ENCODE measurements at places on chromosomes 11 and 22.

DNA sequence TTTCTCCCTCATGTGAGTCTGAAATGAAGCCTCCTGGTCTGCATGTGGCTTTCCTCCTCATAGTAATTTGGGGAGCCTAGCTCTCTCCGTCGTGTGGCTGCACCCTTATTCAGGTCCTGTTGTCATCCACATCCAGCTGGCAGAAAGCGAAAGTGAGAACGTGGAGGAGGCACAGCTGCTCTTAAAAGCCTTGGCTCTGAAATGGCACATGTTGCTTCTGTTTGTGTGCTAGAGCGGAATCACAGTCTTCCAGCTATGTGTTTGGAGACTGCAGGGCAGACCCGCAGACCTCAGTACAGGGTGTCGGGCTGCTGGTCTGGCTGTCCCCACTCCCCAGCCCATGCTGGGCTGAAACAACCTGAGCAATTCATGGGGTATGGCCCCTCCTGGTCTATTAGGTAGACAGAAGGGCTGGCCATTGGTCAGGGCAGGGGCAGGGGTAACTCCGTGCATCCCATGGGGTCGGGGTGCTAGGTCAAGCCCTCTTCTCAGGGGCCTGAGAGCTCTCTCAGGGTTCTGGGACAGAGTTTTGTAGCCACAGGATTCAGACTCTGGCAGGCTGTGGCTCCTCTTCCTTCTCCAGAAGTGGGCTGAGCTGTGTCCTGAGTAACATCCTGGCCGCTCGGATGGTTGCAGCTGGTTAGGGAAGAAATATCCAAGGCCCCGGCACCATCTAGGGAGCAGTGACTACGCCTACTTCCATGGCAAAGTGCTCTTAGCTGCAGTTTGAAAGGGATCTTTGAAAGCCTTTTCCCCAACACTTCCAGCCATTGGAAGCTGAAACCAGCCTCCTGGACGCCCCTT is 50.6 kb downstream of the C11orf96 start:
- no peak for DNase-seq

DNA sequence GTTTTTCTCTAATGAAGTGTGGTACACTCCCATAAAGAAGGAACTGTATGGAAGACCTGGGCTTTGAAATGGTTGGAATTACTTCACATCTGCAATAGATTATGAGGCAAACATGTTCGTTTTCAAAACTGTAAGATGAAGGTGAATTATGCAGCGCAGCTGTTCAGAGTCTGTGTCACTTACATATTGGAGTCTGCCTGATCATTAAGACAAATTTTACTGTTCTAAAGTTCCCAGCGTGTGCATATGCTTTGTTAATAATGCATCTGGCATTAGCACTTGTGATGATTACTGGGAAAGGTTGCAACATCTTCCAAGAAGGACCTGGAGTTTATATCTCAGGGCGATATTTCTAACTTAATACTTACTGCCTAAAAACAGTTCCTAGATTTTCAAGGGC is 255.2 kb upstream of the ZC3H12C start:
- no peak for DNase-seq

- no peak for DNase-seq
Observed at GRCh38 chr22:44705022-44705297, 3.0 kb downstream of the PRR5 start.

DNA sequence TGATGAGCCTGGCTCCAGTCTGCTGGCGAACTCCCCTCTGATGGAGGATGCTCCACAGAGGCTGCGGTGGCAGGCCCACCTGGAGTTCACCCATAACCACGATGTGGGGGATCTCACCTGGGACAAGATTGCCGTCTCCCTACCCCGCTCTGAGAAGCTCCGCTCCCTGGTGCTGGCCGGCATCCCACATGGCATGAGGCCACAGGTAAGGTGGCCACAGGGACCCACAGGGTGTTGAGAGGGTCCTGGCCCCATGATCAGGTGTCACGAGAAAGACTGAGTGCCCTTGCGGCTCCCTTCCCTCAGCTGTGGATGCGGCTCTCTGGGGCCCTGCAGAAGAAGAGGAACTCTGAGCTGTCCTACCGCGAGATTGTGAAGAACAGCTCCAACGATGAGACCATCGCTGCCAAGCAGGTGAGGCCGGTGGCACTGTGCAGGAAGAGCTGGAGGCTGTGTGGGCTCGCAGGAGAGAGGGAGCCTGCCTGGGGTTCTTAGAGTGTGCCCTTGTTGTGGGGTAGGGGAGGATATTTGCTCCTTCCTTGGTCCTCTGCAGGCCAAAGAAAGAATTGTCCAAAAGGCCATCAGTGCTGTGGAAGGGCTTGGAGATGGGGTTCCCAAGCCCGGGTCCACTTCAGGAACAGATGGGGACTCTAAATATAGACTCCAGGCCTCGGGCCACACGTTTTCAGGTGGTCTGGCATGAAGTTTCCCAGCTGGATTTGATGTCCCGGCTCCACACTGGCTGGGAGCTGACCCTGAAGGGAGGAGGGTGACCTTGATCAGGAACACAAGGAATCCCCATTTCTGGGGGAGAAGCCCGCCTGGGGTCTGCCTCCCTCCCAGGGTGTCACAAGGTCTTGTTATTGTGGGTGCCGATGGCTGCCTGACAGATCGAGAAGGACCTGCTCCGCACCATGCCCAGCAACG is 34.1 kb downstream of the SGSM3 start:
- DNase-seq: no peak

DNA sequence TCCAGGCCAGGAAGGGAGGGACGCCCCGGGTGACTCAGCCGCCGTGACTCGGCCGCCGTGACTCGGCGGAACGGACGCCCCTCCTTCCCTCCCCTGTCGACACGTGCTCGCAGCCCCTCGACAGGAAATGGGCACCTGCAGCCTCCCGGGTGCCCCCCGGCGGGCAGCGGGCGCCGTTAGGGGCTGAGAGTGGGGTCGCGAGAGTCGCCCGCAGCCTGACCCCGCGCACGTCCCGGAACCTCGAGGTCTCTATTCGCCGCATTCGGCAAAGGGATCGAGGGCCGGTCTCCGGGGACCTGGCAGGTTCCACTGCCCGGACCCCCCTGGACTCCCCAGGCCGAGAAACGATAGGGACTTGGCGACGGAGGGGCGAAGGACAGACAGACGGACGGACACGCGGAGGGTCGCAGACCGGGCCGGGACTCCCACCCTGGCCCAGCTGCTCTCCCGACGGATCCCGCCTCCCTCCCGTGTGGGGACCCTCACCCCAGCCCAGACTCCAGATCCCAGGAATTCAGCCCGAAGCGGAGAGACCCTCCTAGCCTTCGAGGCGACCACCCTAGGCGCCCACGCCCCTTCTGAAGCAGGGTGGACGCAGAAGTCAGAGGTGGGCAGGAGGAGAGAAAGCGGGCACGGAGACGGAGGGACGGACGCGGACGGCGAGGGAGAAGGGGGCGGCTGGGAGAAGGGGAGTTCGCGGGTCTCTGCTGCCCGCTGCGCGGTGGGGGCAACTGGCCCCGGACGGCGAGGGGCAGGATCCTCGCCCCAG is 648 bp downstream of the FOSL1 start:
- DNase-seq: no peak

GRCh38 chr11:131923309-131923708 is 552.9 kb downstream of the NTM start:
- DNase-seq: no peak

- DNase-seq: no peak
Observed at GRCh38 chr11:41267451-41267850, 192.0 kb downstream of the LRRC4C start.

DNA sequence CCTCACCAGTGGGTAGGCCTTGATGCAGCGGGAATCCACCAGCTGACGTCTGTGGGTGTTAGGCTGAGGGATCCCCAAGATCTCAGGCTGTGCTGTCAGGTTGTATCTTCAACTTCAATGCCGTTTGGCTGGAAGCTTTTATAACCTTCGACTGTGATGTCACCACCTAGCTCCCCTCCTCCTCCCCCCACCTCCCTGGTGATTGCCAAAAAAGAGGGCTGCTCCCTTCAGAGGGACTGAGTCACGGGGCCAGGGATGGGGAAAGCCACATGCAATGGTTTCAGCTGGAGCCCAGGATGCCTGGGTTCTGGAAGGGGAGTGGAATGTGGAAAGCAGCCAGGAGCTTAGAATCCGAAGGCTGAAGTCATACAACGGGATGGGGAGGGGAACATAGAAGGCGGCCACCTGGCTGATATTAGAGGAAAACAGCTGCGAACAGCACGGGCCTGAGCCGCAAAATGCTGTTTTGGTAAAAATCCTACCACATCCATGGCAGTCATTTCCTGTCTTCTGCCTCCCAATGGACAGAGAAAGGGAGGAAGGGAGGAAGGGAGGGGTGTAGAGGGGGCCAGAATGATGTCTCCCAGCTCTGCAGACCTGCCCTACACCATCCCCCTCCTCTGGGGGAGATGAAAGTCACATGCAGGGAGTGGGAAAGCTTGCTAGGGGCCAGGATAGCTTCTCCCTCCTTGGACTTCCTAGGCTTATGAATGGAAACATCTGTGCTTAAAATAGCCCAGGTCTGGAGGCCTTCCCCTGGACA is at the start of gene LRRN4CL:
Gene LRRN4CL, minus strand, starts transcription at position 110 of the 763 bp plus-strand sequence. CDS start 1,022 bp downstream, outside the sequence.
- DNase-seq: no peak

DNA sequence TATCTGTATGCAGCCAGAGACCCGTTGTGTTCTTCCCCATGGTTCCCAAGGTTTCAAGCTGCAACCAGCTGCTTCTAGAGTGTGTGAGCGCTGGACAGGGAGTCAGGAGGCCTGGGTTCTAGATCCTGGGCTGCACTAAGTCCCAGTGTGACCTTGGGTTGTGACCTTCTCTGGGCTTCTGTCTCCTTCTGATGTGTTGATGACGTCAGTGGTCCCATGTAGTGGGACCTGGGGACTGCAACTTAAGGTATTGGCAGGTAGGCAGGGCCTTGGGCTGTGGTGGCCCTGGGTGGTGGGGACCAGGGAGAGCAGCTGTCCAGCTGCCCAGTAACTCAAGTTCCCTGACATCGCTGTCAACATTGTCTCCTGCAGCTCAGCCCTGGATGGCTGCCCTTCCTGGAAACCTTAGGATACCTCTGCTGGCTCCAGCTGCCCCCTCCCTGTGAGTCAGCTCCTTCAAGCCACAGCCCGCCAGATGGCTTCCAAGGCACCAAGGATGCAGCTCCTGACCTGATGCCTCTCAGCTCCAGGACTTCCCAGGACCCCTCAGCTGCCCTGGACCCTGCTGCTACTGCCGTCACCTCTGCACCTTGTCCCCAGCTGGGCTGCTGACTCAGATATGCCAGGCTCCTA is 1.3 kb upstream of the PVALB start:
- DNase-seq: no peak

DNA sequence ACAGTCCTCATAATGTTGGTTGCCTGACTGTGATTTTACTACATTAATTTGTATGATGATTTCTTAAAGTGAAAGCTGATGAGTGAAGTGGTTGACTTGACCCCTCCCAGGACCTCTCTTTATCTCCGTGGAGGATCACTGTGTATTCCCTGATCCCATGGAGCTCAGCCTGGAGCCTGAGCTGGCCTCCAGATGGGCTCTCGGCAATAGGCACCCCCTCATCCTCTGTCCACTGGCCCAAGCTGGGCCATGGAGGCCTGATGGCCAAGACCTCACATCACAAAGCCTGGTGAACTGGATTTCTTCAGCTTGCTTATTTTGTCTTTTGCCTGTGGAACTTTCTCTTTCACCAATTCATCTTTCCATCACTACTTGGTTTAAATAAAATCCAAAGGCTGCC is 75.2 kb downstream of the WNT11 start:
- DNase-seq: no peak

- no peak for DNase-seq
Observed at GRCh38 chr22:19203834-19204233, 25.3 kb upstream of the SLC25A1 start.

Data from stimulated activated CD8-positive, alpha-beta memory T cell treated with anti-CD3 and anti-CD28 coated beads, Interleukin-15, amount 100 ng/mL, for 24 hours (primary cell).